ENCODE measurements at places on chromosomes 1 and 21.

DNA sequence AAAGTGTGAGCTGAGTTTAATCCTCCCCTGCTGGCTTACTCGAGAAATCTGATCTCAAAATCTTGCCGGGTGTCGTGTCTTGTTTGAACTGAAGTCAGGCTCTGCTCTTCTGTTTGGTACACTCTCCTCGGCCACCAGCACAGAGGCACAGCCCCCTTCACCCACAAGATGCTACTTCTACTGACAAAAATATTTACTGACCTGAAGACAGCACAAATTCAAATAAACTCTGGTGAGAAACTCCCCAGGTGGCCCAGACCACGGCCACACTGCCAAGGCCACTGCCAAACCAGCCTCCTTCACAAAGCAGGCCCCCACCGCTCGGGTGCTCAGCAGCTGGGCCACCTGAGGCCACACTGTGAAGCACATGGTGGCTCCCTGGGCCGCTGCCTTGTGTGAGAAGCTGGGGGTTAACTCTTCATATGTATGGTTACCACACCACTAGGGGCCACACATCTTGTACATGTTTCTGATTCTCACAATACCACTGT, 80.6 kb downstream of the TGFBR3 start:
- no peaks in the 10 kb centered on the region for H3K27me3 ChIP-seq
- H3K4me3 ChIP-seq = no peak overlapping the region
- H3K4me1 ChIP-seq = peaks cover 21% of the 10 kb centered on the region
- no peaks in the 10 kb centered on the region for H3K36me3 ChIP-seq
- peak overlapping the region; percentile 96 for H3K27ac ChIP-seq

DNA sequence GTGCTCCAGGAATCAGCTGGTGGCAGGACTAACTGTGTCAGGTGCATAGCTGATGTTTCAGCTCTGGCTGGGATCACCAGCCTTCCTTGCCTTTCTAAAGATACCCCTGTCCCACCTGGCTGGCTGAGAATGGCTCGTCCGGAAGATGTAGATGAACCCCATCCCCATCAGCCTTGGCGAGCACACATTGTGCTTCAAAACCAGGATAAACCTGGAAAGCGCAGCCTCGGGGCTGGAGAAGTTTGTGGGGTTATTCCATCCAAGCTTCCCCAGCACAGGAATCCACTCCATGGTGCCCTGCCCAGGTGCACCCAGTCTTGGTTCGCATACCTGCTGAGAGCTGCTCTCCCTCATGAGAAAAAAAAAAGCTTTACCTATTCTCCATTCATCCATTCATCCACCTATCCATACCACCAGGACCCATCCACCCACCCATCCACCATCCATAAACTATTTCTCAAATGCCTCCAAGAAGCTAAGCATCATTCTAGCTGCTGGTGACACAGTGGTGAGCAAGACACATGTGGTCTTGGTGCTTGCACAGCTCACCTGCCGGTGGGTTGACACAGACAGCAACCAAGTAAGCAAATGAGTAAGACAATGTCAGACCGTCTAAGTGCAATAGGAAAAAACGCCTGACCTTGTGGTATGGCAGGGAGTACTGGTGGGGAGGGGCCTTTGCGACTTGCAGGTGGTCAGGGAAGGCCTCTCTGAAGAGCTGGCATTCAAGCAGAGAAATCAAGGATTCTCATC, 94.0 kb downstream of the DMRTB1 start:
- no peaks in the 10 kb centered on the region for H3K27me3 ChIP-seq
- no peak for DNase-seq
- no peak overlapping the region for H3K4me3 ChIP-seq
- no peaks in the 10 kb centered on the region for H3K4me1 ChIP-seq

DNA sequence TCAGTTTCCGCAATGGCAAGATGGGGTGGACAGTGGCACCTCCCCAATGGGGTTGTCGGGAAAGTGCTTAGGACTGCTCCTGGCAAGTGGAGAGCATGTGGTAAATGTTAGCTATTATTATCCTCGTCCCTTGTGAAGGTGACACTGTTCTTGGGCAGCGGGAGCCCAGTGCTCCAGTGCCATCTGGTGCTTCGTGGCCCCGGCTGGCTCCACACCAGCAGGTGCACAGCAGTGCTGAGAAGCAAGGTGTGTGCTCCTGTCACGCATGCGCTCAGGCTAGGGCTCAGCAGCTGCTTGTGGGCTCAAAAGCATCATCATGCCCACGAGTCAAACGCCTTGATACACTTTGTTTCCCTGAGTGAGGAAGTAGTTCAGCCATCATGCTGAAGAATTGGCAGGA, 24.9 kb upstream of the KCNC4 start:
- no peaks in the 10 kb centered on the region for H3K36me3 ChIP-seq
- no peak overlapping the region for H3K27ac ChIP-seq
- no peak overlapping the region for H3K4me3 ChIP-seq
- no peak for DNase-seq
- no peaks in the 10 kb centered on the region for H3K27me3 ChIP-seq

GRCh38 chr1:44256762-44257554, 43.7 kb downstream of the DMAP1 start:
- H3K36me3 ChIP-seq = peaks cover 3% of the 10 kb centered on the region
- no peak for DNase-seq
- no peaks in the 10 kb centered on the region for H3K4me1 ChIP-seq
- H3K27ac ChIP-seq = no peak overlapping the region
- no peaks in the 10 kb centered on the region for H3K27me3 ChIP-seq

- H3K27me3 ChIP-seq = no peaks in the 10 kb centered on the region
- no peak overlapping the region for H3K27ac ChIP-seq
- DNase-seq = no peak
- H3K4me3 ChIP-seq = no peak overlapping the region
Measured at GRCh38 chr21:46156678-46157077, 1.3 kb upstream of the FTCD start.

GRCh38 chr1:53323316-53323715, 4.6 kb downstream of the LRP8 start:
- no peak overlapping the region for H3K27ac ChIP-seq
- DNase-seq = no peak
- no peak overlapping the region for H3K4me3 ChIP-seq
- no peaks in the 10 kb centered on the region for H3K36me3 ChIP-seq
- H3K27me3 ChIP-seq = no peaks in the 10 kb centered on the region
- peaks cover 11% of the 10 kb centered on the region for H3K4me1 ChIP-seq

DNA sequence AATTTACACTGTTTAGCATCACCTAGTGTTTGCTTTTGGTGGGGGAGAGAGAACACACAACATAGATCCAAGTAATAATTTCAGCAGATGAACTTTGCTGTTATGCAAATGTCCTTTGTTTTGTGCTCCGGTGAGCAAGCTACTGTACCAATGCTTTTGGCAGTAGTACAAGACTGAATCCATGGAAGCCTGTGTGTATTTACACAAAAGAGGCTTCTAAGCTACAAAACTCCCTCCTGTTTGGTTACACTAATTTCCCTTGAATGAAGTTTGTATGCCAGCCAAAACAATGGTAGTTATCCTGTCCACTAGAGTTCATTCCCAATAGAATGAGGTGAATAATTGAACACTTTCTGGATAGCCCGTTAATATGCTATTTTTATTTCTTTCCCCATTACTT, 320.5 kb downstream of the KCTD3 start:
- no peaks in the 10 kb centered on the region for H3K27me3 ChIP-seq
- no peak overlapping the region for H3K27ac ChIP-seq
- no peak overlapping the region for H3K4me3 ChIP-seq
- no peaks in the 10 kb centered on the region for H3K4me1 ChIP-seq

GRCh38 chr1:228084797-228085196, 2.3 kb downstream of the ARF1 start:
- no peaks in the 10 kb centered on the region for H3K27me3 ChIP-seq
- H3K4me3 ChIP-seq = peak overlapping the region; percentile 6
- peaks cover 73% of the 10 kb centered on the region for H3K4me1 ChIP-seq

DNA sequence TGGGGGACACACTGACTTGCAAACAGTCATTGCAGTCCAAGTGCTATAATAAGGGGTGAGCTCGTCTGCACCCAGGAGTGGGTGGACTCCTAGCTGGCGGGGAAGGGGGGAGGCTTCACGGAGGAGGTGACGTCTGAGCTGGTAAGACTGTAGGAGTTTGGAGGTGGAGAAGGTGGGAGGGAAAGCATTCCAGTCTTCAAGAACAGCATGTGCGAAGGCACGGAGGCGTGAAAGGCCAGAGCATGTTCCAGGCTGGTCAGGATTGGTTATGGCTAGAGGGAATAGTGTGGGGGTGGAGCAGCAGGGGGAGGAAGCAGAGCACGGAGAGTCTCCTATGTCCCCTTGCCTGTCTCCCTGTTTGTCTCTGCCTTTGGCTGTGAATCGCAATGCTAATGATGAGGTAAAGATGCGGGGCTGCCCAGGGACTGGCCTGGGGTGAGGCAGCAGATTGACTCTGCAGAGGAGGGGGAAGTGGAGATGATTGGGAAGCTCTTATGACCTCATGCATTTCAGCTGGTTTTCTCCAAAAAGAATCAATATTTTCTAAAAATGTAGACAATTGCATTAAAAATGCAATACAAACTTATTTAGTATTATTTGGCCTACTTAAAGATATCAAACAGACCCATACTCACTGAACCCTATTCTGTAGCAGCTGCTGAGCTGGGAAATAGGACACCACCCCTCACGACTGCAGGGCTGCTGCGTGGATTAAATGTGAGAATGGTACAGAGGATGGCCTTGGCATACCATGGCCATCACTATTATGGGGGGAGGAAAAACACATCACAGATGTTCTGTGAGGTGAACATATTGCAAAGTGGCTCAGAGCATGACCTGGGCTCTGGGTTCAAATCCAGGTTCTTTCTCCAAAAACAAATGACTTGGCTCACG, 2.6 kb upstream of the ZNF436 start:
- peaks cover 9% of the 10 kb centered on the region for H3K4me1 ChIP-seq
- no peak overlapping the region for H3K27ac ChIP-seq
- no peaks in the 10 kb centered on the region for H3K36me3 ChIP-seq
- H3K4me3 ChIP-seq = no peak overlapping the region

- no peaks in the 10 kb centered on the region for H3K27me3 ChIP-seq
- no peak overlapping the region for H3K4me3 ChIP-seq
- no peaks in the 10 kb centered on the region for H3K4me1 ChIP-seq
- H3K27ac ChIP-seq = no peak overlapping the region
- no peak for DNase-seq
Measured at GRCh38 chr1:111417755-111418154, 9.8 kb downstream of the OVGP1 start.

GRCh38 chr1:7561331-7561921, 209.7 kb upstream of the VAMP3 start:
- no peaks in the 10 kb centered on the region for H3K27me3 ChIP-seq
- no peak overlapping the region for H3K4me3 ChIP-seq
- no peaks in the 10 kb centered on the region for H3K36me3 ChIP-seq
- no peaks in the 10 kb centered on the region for H3K4me1 ChIP-seq
- no peak overlapping the region for H3K27ac ChIP-seq
- no peak for DNase-seq

DNA sequence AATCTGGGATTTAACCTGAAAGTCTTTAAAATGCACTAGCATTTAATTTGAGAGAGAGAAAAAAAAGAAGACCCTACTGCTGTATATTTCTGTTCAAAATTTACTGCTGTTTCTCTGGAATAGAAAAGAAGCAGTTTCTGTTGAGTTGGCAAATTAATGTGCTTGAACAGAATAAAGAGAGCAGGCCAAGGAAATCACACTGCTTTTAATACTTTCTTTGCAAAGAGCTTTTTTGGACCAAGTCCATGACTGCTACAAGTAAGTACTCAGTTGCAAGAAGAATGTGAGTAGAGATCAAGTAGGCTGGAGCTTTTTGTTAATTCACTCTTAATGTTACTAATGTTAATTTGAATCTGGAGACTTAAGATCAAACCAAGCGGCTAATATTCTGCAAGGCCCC, 336.2 kb upstream of the SGIP1 start:
- no peak overlapping the region for H3K27ac ChIP-seq
- H3K27me3 ChIP-seq = no peaks in the 10 kb centered on the region
- H3K4me3 ChIP-seq = no peak overlapping the region
- no peaks in the 10 kb centered on the region for H3K36me3 ChIP-seq

GRCh38 chr1:167500283-167500860, 18.0 kb downstream of the CD247 start:
- H3K4me1 ChIP-seq = peaks cover 85% of the 10 kb centered on the region
- H3K27me3 ChIP-seq = no peaks in the 10 kb centered on the region

- H3K4me1 ChIP-seq = no peaks in the 10 kb centered on the region
- H3K36me3 ChIP-seq = no peaks in the 10 kb centered on the region
- no peak for DNase-seq
- no peak overlapping the region for H3K4me3 ChIP-seq
- no peaks in the 10 kb centered on the region for H3K27me3 ChIP-seq
- H3K27ac ChIP-seq = no peak overlapping the region
Measured at GRCh38 chr1:170354690-170355089, 177.3 kb upstream of the GORAB start.

All from effector memory CD4-positive, alpha-beta T cell (primary cell).